Gastroesophageal sphincter (tissue), 4 donors: ENCODE measurements at places on chromosomes 3 and 15.

DNA sequence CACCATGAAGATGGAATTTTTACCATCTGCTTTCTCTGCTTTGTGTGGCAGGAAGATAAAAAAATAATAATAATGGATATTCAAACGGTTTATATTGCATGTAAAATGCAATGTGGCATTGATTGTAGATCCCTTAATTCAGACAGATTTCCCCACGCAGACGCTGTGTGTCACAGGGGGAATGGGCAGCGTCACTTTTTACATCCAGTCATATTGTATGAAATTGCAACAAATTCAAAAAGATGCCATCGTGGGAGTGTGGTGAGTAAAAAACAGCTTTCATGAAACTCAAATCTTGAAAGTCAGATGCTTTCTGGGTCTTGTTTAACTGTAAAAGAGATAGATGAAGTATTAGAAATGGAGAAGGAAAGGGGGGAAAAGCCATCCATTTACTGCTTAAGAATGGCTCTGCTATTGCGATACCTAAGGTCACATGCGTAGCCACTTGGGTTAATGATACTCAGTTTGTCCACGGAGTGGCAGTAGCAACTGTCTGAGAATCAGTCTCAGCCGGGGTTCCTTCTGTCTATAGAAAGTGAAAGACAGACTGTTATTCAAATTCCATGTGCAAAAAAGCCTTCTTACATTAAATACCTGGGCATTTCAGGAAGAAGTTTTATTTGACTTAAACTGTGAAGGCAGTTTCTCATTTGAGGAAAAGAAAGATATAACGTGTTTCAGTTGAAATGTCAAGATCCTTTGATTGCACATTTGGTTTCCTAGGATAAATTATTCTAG is 28.5 kb downstream of the BTD start:
- ATAC-seq = peak; percentile 81

DNA sequence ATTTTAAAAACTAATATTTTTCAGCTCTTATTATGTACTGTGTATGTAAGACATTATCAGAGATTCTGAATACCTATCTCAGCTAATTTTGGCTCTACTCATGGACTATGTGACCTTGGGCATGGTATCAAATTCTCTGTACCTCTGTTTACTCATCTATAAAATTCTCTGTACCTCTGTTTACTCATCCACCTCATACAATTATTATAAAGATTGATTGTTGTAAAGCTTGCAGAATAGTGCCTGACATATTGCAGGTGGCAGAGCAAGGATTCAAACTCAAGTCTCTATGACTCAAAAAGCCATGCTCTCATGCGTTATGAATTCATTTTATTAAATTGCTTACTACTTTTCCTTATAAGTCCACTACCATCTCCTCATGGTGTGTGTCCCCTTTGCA is 151.9 kb upstream of the ARL6 start:
- no peak for ATAC-seq

GRCh38 chr3:129000742-129001100 is 383 bp upstream of the EFCC1 start:
- ATAC-seq = peak; percentile 5

- no peak for ATAC-seq
Observed at GRCh38 chr15:94856267-94856854, 625.0 kb downstream of the MCTP2 start.

DNA sequence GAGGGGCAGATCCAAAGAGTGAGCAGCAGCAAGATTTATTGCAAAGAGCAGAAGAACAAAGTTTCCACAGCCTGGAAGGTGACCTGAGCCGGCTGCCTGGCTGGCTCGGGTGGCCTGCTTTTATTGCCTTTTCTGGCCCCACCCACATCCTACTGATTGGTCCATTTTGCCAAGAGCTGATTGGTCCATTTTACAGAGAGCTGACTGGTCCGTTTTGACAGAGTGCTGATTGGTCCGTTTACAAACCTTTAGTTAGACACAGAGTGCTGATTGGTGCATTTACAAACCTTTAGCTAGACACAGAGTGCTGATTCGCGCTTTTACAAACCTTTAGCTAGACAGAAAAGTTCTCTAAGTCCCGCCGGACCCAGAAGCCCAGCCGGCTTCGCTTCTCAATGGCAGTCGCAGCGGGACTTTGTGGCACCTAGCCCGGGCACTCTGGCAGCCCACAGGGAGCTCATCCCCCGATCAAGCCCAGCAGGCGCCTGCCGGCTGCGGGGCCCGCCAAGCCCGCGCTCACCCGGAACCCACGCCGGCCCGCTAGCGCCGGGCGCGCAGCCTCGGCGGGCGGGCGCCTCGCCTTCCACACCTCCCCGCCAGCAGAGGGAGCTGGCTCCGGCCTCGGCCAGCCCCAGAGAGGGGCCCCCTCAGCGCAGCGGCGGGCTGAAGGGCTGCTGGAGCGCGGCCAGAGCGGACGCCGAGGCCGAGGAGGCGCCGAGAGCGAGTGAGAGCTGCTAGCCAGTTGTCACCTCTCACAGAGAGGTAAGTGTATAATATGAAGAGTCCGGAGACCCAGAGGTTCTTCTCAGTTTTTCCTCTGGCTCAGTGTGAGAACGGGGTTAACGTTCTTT is 339.2 kb downstream of the CHL1 start:
- ATAC-seq = peak; percentile 90

- no peak for ATAC-seq
Observed at GRCh38 chr15:75927601-75928000, 23.9 kb downstream of the FBXO22 start.

- ATAC-seq = no peak
Observed at GRCh38 chr3:37162501-37163245, 11.7 kb downstream of the LRRFIP2 start.

GRCh38 chr3:42569593-42570142 is 12.1 kb downstream of the SEC22C start:
- no peak for ATAC-seq

GRCh38 chr3:88084097-88084501 is 25.0 kb downstream of the ZNF654 start:
- no peak for ATAC-seq
